ENCODE measurements at places on chromosomes 6 and 20.

- DNase-seq: no peak
Measured at GRCh38 chr20:1062334-1063010, 55.9 kb upstream of the PSMF1 start.

GRCh38 chr20:54433636-54434035 lies 41.8 kb upstream of the DOK5 start:
- no peak for DNase-seq

DNA sequence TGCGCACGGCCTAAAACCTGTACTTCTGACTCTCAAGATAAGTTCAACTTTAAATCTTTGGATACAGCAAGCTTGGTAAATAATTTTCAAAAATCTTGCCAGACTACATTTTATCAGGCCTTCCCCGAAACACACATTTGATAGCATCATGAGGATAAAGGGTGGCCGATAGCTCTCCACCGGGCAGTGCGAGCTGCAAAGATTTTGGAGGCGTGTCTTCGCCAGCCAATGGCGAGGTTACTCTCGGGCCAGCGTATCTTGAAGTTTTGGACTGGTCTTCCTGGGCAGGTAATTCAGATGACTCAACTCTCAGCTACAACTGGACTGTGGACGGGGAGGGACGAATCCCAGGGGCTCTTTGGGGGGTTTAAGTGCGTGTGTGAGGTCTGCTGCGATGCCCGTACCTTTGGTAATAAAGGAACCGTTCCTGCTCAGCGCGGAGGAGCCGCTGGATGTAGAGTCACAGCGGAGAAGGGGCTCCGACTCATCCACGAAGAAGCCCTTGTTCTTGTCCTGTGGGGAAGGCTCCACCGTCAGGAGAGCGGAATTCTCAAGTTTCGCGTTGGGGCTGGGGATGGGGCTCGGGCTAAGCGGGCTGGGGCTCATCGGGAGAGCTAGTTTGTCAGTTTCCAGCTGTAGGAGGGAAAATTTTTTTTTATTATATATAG lies 75.3 kb downstream of the TNFRSF21 start:
- no peak for DNase-seq

GRCh38 chr20:46118481-46119020 lies 437 bp downstream of the CD40 start:
- no peak for DNase-seq

GRCh38 chr6:33203443-33204164 lies 851 bp upstream of the HSD17B8 start:
- DNase-seq: no peak

DNA sequence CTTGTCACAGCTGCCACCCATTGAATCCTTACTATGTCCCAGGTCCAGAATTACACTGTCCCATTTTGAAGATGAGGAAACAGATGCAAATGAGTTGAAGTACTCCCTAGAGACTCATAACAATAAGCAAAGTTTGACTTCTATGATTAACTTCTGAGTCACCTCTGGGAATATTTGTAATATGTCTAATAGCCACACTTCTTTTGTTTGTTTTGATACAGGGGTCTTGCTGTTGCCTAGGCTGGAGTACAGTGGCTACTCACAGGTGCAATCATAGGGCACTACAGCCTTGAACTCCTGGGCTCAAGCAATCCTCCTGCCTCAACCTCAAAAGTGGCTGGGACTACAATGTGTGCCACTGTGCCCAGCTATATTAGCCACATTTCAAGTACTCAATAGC lies 11.4 kb upstream of the SOX12 start:
- DNase-seq: no peak

Measured in CD8-positive, alpha-beta T cell (primary cell).